ENCODE measurements at places on chromosomes 6 and 20.

GRCh38 chr6:98904096-98904495 is 43.6 kb downstream of the FBXL4 start:
- no peak for DNase-seq

- DNase-seq: no peak
These were observed 326.4 kb downstream of the LAMA2 start for GRCh38 chr6:129209355-129209754.

DNA sequence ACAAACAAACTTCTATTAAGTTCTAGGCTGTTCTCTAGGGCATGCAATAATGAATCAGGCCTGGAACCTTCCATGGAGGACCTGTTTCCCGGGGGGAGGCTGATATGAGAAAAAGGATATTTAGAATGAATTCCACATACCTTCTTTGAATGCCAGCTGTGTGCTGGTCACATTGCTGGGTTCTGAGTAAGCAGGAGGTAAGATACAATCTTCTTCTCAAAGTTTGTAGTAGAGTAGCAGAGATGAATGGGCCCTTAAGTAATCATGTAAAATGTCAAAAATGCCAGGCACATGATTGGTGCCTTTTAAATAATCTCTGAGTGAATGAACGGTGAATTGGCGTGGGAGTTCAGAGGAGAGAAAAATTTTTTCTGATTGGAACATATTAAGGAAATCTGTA is 47.4 kb downstream of the TGM2 start:
- DNase-seq: no peak

GRCh38 chr6:86888301-86888700 is 49.0 kb upstream of the HTR1E start:
- DNase-seq: no peak

DNA sequence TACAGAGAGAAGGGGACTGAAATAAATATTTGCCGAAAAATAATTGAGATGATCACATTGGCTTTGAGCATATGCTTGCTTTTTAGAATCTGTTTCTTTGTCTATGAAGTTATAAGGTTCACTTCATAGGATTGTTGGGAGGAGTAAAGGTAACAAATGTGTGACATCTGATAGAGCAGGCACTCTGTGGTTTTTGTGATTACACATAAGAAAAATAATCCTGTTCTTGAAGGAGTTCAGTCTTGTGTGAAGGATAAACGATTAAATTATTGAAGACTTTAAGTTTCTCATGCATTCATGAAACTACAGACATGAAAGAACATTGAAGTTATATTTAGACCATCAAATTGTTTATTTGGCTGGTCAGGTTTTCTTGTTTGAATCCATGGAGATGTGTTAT is 45.0 kb downstream of the QKI start:
- no peak for DNase-seq

DNA sequence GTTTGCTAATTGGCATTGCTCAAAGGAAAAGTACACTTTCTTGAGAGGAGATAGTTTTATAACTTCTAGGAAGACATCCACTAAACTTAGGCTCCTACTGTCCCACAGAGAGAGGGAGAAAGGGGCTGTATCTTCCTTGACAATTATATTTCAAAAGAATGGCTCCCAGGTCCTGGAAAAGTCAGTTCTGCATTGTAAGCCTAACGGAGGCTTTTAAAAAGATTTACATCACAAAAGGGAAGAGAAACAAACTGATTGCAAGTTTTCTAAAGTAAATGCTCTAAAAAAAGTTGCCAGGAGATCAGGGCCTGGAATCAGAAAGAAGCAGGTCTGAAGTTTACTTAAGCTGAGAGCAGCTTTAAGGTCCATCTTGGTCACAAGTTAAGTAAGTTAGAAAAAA is 839.5 kb downstream of the FRK start:
- no peak for DNase-seq

DNA sequence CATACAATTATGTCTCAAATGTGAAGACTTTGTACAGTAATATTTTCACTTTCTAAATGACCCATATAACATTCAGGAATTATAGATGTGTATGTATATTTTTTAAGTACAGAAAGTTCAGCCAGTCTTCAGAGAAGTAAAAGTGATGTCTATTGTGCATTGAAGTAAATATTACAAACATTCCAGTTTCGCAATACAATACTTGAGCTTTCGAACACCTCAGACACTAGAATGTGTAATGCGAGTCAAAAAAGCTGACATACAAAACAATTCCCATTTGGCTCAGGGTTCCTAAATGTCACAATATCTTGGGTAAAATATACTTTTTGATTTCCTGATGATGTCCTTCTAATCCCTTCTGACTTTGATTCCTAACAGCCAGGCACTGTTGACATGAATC is 101.4 kb downstream of the ZNF217 start:
- no peak for DNase-seq

GRCh38 chr6:157323966-157324300 is 614 bp upstream of the TMEM242 start:
- no peak for DNase-seq

DNA sequence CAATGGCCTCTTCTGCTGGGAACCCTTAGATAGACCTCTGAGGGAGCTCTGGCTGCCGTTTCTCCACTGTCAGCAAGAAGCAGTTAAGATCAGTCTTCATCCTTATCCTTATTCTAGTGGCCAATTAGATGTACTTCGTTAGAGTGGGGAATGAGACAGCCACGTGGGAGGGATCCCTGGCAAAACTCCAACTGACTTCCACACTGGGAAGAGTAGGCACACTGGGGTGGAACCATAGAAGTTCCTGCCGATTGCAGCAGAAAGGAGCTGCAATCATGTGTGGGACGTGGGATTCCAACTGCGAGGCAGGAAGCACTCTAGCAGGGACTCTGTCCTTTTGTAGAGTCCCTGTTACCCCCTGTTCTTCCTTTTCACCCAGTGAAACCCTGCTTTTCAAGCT is 226.3 kb upstream of the RGS17 start:
- DNase-seq: no peak

- DNase-seq: no peak
These were observed 87.6 kb downstream of the BTBD9 start for GRCh38 chr6:38552121-38552520.

- no peak for DNase-seq
These were observed 167.5 kb upstream of the PMEPA1 start for GRCh38 chr20:57877131-57877824.

DNA sequence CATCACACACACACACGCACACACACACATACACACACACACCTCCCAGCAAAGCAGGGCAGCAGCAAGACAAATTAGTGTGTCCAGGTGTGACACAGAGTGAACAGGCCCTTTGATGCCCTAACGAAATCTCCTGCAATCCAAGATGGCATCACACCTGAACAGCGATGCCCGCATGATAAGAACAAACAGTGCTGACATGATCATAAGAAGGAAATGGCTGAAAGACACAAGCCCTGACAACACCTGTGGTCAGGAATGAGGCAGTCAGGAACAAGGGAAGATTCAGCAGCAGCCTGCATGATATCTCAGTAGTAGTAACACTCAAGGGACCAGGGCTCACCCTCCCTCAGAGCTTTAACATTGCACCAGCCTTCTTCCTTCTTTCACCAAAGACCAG is 156.9 kb downstream of the FAXC start:
- no peak for DNase-seq

DNA sequence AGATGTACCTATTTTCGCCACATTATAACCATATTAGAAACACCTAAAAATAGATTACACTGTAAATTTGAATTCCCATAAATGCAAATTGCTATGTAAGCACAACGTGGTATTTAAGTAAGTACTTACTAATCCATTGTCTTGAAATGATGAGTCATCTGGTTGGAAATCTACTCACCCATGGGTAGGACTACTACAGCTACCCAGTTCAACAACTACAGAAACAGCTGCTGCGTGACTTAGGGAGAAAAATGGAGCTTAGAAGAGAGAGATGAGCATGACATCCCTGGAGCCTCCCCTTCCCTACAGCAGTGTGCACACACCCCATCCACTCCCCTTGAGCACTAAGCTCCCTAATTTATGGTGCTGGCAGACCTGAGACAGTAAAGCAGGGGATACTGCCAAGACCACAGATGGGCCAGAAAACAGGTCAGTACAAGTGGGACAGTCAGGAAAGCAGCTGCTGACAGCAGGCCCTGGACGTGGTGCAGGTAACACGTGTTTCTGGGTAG is 26.9 kb downstream of the RRAGD start:
- DNase-seq: no peak

- DNase-seq: no peak
These were observed 213.3 kb downstream of the ZDHHC14 start for GRCh38 chr6:157594292-157594691.

DNA sequence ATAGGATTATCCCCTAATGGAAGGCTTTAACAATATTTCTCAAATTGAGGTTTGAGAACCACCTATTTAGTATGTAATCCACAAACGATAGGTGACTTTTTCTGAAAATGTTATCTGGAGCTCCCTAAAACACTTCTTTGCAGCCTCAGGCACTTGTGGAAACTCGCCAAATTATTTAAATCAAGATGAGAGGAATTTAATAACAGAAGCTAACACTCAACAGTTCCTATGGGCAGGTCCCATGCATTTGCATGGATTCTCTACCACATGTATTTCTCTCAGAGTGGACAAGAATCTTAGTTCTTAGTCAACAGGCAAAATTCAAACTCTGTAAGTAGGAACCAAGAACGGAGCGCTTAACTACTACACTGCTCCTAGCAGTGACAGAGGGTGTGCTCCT is 20.7 kb downstream of the SOX4 start:
- DNase-seq: no peak

- DNase-seq: no peak
These were observed 134.9 kb upstream of the BACH2 start for GRCh38 chr6:90431576-90431975.

DNA sequence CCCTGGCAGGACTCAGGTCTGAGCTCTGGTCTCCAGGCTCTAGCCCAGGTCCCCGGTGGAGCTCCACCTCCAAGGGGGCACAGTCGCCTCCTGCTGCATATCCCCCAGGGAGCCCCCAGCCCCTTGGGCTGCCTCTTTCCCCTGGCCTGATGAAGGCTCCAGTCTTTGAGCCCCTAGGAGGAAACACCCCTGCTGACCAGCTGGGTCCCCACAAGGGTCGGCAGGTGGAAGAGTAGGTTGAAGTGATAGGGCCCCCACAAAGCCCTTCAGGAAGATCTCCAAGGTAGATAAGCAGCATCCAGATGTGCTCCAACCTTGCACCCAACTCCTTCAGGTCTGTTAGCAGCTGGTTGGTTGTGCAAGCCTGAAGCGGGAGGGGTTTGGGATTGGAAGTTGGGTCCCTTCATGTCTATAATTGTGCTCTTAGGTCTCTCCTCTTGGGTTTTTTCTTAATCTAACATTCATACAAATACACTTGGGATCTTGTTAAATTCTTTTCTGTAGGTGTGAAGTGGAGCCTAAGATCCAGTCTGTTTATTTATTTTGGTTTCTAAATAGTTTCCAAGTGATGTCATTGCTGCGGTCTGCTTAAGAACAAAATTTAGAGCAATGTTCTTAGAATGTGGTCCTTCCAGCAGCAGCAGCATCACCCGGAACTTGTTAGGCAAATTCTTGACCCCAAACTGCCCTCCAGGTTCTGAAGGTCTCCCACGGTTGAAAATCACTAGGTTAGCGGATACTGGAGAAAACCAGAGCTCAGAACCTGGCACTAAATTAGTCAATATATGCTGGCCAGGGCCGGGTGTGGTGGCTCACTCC is 5.1 kb downstream of the UBE2C start:
- DNase-seq: no peak

GRCh38 chr6:41200296-41200900 is 551 bp downstream of the TREML2 start:
- DNase-seq: no peak

- DNase-seq: no peak
These were observed at the start of gene GJA1 for GRCh38 chr6:121435444-121436069. Gene GJA1, plus strand, starts transcription at chr6:121435646. Its CDS starts 11,202 bp downstream, at chr6:121446848.

DNA sequence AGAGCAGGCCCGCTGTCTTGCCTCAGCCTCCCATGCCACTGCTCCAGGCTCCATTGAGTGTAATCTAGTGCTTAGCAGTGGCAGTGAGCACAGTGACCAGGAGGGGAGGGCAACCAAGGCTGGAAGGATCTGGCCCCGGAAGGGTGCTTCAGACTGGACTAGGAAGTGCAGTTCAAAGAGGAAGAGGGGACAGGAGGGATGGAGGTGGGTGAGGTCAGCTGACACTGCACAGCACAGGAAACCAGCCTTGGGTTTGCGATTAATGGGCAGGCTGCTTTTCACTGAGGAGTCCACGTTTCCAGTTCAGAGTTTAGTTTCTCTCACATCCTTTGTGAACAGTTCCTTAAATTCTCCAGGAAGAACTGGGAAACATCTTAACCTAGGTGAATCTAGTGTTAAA is 46.9 kb downstream of the CDS2 start:
- DNase-seq: no peak

DNA sequence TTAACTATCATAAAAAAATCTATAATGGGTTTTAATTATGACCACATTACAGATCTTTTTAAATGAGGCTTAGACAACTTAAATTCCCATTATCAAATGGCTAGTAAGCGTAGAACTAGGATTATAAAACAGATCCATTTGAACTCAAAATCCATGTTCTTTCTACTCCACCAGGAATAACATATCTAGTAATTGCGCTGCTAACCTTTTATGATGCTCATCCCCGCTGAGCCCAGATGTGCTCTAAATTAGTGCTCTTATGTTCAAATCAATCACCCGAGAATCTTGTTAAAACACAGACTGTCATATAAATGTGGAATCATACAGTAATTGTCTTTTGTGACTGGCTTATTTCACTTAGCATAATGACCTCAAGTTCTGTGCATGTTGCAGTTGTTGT is 903.1 kb downstream of the PHF3 start:
- DNase-seq: no peak

Measured in activated CD8-positive, alpha-beta memory T cell treated with anti-CD3 and anti-CD28 coated beads for 1 hour (primary cell).